ENCODE measurements at places on chromosomes 1 and 21. TPM values are rescaled to one million over a fixed set of nuclear protein-coding genes. Genes with fewer than 3 reads are reported as not detected.

- DNase-seq: peak; percentile 97
Measured at GRCh38 chr1:11550664-11551283, 71.8 kb downstream of the DISP3 start.

GRCh38 chr21:42574234-42575027, 60.8 kb downstream of the SLC37A1 start:
- DNase-seq: no peak

- no peak for DNase-seq
Measured at GRCh38 chr1:16068356-16069270, 4.8 kb downstream of the FAM131C start.

- no peak for DNase-seq
Measured at GRCh38 chr1:7898962-7899361, 41.7 kb downstream of the TNFRSF9 start.

DNA sequence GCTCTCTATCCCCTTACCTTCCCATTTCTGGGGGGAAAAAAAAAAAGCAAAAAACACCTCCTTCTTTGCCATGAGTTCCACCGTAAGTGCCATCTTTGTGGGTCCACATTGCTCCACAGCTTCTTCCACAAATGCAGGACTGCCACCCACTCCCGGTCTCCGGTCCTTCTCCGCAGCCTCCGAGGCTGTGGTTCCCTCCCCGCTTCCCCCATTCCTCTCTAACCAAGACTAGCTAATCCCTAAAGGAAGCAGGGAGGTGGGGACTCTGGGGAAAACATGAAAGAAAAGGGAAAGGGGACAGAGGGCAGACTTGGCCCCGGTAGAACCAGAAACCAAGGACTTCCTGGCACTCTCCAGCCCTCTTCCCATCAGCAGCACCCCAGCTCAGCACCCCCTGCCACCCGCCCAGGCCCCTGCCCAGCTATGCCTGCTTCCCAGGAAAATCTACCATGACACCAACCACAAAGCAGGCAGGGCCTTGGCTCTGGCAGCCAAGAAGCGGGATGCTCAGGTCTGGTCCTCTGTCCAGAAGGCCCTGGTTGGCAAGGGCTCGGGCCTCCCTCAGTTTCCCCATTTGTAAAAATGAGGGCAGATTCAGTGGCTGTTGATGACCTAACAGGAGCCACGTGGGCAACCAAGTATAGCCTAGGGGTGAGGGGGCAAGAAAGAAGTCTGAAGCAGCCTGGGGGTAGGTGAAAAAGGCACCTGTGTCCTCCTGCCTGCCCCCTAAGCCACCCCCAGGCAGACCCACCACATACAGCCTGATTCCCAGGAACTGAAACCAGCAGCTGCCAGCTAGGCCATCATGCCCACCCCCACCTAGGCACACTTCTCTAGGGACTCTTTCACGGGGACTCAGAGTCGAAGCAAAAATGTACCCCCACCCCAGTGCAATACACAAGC, 2.5 kb downstream of the EPHA2 start:
- no peak for DNase-seq

DNA sequence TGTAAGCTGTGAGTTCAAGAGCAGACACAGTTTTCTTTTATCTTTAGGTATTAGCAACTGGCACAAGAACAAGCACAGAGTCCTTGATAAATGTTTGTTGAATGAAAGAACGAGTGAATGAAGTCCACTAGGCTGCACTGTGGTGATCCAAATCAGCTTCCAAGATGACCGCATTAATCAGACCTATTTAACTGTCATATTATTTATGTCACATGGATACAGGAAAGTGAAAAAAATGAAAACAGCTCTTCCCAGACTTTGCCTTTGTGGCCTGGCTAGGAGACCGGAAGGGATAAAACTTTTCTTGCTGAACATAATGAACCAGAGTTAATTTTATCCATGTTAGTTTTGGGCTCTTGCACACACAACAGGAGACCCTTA, 261.3 kb downstream of the TNR start:
- no peak for DNase-seq

DNA sequence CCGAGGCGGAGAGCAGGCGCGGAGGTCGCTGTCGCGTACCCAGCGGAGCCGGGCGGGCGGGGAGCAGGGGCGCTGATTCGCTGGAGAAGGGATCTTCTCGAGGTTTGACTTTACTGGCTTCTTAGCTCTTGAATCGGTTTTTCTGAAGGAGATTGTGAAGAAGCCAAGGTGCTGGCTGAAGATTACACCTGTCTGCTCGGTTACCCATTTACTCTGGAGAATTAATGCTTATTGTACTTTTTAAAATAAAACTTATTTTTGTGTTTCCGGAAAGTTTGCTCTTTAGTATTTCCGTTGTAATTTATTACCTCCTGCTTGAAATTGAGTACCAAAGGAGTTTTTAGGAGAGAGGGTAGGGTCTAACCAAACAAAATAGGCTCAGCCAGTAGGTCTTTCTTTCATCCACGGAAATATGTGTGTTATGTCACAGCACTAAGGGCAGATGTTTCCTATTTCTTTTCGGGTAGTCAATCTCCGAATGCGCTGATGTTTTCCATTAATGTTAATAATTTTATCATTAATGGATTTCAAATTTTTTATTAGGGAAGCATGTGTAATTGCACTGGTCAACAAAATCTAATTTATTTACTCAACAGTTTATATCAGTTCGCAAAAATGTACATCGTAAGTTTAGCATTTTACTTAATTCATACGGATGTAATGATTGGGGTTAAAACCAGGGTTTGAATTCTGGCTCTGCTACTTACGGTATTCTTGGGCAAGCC, 510 bp upstream of the GNG5 start:
- DNase-seq: peak; percentile 79

DNA sequence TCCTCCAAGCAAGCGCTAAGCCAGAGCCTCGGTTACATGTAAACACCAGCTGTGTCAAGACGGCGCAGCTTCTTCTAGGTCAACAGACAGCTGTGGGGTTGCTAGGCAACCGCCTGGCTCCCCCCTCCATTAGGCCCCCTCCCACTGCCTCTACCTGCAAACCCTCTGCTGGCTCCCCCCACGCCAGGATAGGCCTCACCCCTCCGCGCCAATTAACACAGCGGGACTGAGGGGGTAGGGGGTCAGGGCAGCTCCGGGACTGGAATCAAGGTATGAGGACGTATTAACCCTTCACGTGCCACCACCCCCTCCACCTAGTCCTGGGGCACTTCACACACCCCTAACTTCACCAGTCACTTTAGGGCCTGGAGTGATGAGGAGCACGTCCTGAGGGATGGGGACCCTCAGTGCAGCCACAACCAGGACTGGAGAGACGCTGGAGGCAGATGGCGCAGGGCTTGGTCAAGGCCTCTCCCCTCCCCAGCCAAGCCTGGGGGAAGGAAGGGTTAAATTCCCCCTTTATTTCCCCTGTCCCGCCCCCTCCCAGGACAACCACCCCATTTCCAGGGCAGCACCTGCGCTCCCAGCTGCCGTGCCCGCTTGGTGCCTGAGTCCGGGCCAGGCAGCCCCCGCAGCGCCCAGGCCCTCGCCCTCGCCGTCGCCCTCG, 37.4 kb upstream of the WASF2 start:
- peak; percentile 91 for DNase-seq

GRCh38 chr1:81800695-81801650, at the start of gene ADGRL2:
TSS of gene ADGRL2 (plus strand) at chr1:81800934. CDS start at chr1:81836985, 36,051 bp downstream.
- DNase-seq: peak; percentile 93

DNA sequence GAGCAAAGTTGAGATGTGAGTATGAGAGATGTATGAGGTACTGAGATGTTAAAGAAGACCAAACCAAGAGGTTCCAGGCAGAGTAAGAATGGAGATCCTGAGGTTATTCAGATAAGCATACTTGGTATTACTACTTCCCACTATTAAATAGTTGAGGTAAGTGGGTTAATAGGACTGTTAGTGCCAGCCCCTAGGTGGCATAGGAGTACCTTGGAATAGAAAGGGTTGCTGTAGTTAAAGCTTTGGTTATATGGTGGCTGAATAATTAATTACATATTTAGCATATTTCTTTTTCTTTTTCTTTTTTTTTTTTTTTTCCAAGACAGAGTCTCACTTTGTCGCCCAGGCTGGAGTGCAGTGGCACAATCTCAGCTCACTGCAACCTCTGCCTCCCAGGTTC, 397.9 kb upstream of the TMPRSS15 start:
- DNase-seq: peak; percentile 48

DNA sequence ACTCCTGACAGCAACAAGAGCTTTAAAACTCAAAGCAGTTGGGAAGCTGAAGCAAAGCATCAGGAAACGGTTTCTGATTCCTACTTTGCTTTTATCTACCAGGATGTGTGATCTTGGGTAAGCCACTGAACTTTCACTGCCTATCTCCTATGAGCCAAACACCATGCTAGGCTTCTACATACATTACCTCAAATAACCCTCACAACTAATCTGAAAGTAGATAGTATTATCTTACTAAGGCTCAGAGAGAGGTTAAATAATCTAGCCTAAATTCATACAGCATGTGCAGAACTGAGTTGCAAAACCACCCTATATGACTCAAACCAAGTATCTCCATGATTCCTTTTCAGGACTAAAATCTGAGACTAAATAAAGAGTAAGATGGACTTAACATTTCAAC, 83.8 kb downstream of the EVI5 start:
- DNase-seq: no peak

DNA sequence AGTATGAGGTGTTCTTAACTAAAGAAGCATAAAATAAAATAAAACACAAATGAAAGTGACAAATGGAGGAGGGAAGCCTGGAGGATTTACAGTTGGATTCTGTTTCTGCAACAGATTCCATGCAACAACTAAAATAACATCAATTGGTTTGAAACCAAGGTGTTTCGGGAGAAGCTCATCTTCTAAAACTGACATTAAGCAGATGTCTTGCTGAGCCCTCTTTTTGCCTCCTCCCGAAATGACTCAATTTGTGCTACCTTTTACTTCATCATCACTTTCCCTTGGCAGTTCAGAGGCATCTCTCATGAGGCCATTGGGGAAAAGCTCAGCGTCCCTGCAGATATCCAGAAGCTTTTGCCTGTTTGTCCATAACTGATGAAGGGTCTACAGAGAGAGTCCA, 121.6 kb upstream of the ADAR start:
- no peak for DNase-seq

The SLAMF7 gene
- total RNA-seq: not detected

The AVPR1B gene
- not detected for total RNA-seq

The FABP3 gene
- 19.3 TPM for total RNA-seq

The LRRC71 gene
- not detected for total RNA-seq
